ENCODE measurements at places on chromosomes 7 and 10.

DNA sequence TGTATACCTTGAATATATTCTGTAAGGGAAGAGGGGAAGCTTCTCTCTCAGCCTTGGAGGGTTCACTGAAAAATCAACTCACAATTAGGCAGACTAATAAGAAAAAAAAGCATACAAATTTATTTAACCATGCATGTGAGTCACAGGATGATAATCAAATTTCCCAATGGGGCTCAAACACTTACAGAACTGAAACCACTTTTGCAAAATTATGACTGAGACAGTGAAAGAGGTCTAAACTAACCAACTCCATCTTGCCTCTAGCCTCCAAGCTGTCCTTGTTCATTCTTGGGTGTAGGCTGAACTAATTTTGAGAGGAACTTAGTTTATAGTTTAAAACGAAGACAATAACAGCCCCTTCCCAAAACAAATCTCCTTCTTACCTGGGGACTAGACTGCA is 618.3 kb upstream of the AUTS2 start:
- no peak for DNase-seq

- no peak for DNase-seq
Measured at GRCh38 chr10:126851414-126852108, 53.7 kb upstream of the DOCK1 start.

GRCh38 chr7:130359276-130359857 is 14.8 kb downstream of the CPA5 start:
- DNase-seq, result no peak

DNA sequence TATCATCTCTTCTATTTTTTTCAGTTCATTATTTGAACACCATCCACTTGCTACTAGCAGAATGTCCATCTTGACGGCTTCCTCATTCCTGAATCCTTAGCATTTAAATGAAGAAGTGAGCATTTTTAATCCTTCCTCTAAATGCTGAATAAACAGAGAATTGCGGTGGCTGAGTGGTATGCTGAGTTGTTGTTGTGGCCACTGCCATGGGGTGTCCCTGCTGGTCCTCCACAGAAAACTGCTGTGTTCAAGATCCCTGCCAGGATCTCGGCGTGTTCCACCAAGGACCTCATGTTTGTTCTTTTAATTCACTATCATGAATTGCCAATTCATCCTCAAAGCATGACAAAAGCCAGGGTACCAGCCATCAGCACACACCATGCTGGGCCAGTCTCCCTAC is 48.9 kb upstream of the HABP2 start:
- no peak for DNase-seq

DNA sequence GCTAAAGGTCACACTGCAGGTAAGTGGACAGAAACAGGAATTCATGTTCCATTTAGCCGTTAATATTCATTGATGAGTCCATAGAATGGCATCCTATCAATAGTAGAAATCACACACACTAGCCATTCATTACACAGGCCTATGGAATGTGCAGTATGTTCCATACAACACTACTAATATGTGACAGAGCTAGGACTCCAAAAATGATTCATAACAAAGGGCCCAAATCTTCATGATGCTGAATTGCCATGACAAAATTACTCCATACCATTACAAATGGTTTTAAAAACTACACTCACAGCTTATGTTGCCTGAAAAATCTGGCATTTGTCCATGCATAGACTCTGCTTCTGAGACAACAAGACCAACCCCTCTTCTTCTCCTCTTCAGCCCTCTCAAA is 549.1 kb downstream of the XPNPEP1 start:
- no peak for DNase-seq

DNA sequence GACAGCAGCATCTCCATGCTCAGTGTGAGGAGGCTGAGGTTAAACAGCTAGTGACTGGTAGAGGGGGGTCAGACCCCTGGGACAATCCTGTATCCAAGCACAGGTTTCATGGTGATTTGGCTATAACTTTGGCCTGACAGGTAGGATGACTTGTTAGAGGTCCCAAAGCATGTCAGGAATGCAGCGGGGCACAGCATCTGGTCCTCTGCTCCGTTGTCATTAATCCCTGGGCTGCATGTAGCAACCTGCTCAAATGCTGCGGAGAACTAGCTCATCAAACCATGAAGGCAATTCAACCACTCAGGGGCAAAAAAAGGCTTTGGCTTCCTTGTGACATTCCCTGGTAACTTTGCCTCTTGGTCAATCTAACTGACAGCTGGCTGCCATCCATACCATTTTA is 26.8 kb downstream of the WNT2 start:
- DNase-seq, result no peak

DNA sequence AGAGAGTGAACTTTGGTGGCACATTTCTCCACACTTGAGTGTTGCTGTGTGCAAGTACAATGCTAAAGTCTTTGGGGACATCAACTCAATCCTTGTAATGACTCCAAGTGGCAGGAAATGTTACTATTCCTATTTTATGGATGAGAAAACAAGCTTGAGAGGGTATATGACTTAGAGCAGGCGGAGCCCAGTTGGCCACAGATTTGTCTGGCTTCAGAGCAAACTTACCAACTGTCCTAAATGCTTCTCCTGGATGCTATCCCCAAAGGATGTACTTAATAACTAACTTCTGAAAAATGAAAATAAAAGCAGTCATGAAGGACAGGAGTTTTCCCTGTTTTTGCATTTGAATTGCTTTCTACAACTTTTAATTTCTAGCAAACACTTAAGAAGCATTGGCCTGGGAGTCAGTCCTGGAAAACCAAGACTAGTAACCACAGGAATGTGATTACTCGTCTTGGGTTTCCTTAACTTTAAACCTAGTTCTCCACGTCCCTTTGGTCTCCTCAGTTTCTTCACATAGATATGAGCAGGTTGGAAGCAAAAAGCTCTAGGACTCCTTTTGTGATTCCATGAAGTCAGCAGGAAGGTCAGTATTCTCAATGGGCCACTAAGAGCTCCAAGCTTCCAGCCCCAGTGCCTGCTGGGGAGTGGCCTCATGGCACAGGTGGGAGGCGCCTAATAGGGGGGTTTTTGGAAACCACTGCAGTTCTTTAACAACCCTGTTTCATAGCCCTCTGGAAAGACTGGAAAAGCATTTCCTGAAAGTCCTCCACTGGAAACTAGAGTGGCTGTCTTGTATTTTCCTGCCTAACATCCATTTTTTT is 140.8 kb downstream of the GLCCI1 start:
- no peak for DNase-seq

GRCh38 chr10:59244871-59245270 is 68.4 kb downstream of the PHYHIPL start:
- no peak for DNase-seq

GRCh38 chr7:7330997-7331396 is 148.7 kb downstream of the C1GALT1 start:
- no peak for DNase-seq

DNA sequence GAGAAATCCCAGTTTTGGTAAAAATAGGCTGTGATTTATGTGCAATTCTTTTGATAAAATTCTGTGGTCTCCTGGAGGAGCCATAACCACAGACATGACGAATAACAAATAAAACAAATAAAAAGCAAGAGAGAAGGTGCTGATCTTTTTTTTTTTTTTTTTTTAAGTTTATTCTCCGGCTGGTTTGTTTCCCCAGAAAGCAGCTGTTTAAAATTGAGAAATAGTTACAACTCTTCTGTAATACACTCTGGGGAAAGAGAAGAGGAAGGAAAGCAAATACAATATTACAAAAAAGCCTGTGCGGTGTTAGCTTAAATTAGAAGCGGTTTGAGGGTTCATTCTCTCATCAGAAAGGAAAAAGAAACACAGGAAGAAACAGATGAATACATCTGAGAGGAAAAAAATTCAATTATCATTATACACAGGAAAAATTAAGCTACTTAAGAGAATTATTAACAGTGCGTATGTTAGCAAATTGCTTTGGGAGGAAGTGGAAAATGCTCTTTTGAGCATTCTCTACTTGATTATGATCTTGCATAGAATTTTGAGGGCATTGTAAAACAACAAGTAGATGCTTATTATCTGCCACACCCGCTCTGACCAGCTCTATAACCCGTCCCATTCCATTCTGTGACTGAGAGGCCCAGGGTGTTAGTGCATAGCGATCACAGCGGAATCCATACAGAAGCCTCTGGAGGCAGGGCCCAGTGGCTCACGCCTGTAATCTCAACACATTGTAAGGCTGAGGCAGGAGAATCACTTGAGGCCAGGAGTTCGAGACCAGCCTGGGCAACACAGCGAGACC is 40.6 kb upstream of the WAC start:
- no peak for DNase-seq

DNA sequence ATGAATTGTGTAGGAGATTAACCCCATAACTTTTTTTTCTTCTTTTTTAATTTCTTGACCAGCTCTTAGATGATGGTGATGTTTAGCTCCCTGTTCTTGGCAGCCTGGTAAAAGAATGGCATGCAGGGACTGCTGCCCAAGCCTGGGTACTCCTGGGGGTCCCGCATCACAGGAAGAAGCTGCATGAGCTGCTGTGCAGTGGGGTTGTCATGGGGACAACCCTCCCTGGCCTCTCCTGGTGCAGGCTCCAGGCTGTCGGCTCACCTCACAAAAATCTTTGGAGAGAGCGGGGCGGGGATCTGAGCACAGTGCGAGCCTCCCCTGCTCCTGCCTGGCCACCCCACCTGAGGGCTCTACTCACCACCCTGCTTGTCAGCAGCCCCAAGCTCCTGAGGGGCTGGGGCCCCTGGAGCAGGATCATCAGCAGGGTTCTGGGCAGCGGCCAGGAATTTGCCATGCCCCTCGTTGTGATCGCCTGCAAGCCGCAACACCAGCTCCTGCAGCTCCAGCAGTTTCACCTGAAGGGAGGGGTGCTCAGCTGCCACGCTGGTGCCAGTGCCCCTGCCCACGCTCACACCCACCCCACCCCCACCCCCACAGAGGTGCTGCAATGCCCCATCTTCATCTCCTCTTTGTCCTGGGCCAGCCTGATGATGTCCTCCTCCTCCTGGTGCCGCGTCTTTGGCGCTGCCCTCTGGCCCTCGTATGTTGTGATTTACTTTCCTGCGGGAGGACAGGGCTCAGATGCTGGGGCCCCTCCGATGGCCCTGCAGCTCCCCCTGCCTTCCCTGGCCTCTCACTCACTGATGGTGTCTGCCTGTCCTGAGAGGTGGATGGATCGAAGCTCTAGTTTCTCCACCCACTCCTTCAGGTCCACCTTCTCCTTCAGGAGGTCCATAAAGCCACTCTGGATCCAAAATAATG is 15.5 kb upstream of the MTPAP start:
- no peak for DNase-seq

All from CMK (cell line).